ENCODE measurements at places on chromosomes 2 and 18. TPM values are rescaled to one million over a fixed set of nuclear protein-coding genes. Genes with fewer than 3 reads are reported as not detected.

Gene MEIS1
- 305 TPM for total RNA-seq

Gene RRM2
- total RNA-seq, result 32.7 TPM

DNA sequence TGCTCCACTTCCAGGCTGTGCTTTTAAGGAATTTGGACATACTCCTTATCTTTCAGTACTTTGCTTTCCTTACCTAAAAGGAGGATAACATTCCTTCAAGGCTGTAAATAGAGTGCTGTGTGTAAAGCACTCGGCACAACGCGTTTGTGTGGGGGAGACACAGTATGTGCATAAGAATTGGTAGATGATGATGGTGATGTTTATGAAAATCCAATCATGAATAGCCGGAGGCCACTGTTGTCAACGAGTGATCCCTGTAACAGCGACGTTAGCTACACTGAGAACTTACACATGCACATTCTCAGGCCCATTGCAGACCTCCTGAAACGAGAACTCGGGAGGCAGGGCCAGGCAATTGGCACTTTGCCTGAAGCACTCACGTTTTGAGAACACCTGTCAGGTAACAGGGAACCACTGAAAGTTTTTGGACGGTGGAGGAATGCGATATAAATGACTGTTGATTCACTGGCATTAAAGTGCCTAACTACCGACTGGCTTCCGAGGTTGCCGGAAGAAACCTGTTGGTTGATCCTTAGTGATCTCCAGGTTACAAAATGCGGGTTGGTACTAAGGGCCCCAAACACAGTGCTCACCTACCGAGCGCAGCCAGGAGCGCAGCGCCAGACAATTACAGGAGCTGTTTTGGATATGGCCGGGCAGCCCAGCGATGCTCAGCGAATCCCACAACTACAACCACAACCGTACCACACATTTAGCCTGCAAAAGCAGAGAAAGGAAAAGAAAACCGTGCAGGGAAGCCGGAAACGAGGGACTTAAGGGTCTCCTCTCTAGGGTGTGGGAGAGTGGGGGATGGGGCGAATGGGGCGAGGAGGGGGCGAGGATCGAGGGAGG, 1.0 kb upstream of the MAP4K4 start:
- H3K4me3 ChIP-seq, result peak overlapping the region; percentile 88
- no peaks in the 10 kb centered on the region for H3K27me3 ChIP-seq
- H3K4me1 ChIP-seq, result peaks cover 17% of the 10 kb centered on the region
- peak overlapping the region; percentile 97 for H3K27ac ChIP-seq
- DNase-seq, result no peak

DNA sequence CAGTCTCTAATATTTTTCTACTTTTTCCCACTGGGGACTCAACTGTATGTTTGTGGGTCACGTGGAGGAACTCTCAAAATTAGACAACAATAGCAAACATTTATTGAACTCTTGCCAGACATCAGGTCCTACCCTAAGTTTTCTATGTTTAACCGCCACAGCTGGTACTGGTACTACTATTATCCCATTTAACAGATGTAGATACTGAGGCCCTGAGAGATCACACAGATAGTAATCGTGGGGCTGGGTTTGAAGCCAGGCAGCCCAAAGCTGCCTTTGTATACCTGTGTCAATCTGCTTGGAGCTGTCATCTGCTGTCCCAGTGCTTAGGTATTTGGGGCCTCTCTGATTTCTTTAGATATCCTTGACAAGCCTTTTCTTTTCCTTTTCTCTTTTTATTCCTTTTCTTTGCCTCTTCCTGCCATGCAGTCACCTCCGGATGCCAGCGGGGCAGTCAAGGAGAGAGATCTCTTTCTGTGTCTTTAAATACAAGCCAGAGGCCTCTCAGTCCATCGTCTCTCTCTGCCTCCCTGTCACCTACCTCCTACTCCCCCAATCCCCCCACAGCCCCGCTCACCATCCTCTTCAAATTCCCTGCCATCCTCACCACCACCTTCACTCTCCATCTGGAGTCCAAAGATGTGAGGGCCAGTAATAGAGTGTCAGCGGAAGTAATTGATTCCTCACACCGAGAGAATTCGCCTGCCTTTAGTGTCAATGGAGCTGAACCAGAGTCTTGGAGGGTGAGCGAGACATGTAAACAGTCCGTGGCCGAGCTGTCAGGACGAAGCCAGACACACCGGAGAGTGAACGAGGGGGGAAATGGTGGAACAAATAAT, 23.4 kb downstream of the NRP2 start:
- peak overlapping the region; percentile 6 for H3K27ac ChIP-seq
- DNase-seq, result no peak
- peaks cover 43% of the 10 kb centered on the region for H3K4me1 ChIP-seq
- H3K36me3 ChIP-seq, result no peaks in the 10 kb centered on the region
- no peaks in the 10 kb centered on the region for H3K27me3 ChIP-seq

DNA sequence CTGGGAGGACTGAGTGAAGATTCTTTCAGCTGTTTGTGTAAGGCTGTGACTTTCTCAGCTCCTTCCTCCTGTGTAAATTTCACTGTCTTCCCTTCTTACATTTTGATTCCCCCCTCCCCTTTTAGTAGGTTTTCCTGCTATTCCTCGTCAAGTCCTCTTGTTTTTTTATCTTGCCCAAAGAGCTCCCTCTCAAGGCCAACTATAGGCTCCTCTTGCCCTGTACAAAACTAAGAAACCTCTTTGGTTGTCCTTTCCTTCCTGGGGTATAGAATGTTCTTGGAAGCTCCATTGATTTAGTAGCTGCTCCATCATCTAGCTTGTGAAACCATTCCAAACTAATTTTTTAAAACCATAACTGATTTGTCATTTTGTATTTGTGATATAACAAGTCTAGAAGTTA, 7.3 kb downstream of the CCDC121 start:
- DNase-seq, result no peak
- no peaks in the 10 kb centered on the region for H3K27me3 ChIP-seq
- no peak overlapping the region for H3K4me3 ChIP-seq
- peaks cover 36% of the 10 kb centered on the region for H3K36me3 ChIP-seq
- H3K27ac ChIP-seq, result peak overlapping the region; percentile 82

GRCh38 chr2:38374984-38375383, 2.1 kb downstream of the ATL2 start:
- H3K4me3 ChIP-seq, result peak overlapping the region; percentile 91
- peaks cover 51% of the 10 kb centered on the region for H3K4me1 ChIP-seq
- H3K27me3 ChIP-seq, result no peaks in the 10 kb centered on the region
- H3K27ac ChIP-seq, result peak overlapping the region; percentile 97
- no peaks in the 10 kb centered on the region for H3K36me3 ChIP-seq

All from mesothelial cell of epicardium (in vitro differentiated cells).